A549 treated with dexamethasone at 1 μM for 4 hours (cell line): ENCODE measurements at places on chromosomes 7 and 10. TPM values are rescaled to one million over a fixed set of nuclear protein-coding genes. Genes with fewer than 3 reads are reported as not detected.

The VWA2 gene
- total RNA-seq: 0.05 to 0.06 TPM (median 0.06 TPM) in 3 of 5 replicates, not detected in the others

The GSTO2 gene
- 1.7 to 2.4 TPM (median 1.9 TPM) in 5 replicates for total RNA-seq

The CLCN1 gene
- 0.03 to 0.06 TPM (median 0.05 TPM) in 3 of 5 replicates, not detected in the others for total RNA-seq

The ZNF239 gene
- 2.0 to 2.4 TPM (median 2.1 TPM) in 5 replicates for total RNA-seq

The AOC1 gene
- 0.08 TPM in 1 of 5 replicates, not detected in the others for total RNA-seq

The CC2D2B gene
- total RNA-seq: 0.14 to 0.46 TPM (median 0.40 TPM) in 4 of 5 replicates, not detected in the other

The DOCK4 gene
- 5.5 to 10.1 TPM (median 7.4 TPM) in 5 replicates for total RNA-seq

The PIK3CG gene
- total RNA-seq: not detected in 5 replicates

The ARHGAP22 gene
- total RNA-seq: 3.1 to 4.3 TPM (median 3.5 TPM) in 5 replicates

The MNX1 gene
- 2.8 to 4.8 TPM (median 4.2 TPM) in 5 replicates for total RNA-seq

The SLC4A2 gene
- 161 to 286 TPM (median 257 TPM) in 5 replicates for total RNA-seq

The H2AZ2 gene
- total RNA-seq: 206 to 252 TPM (median 239 TPM) in 5 replicates

The MICALL2 gene
- total RNA-seq: 12.1 to 22.7 TPM (median 20.7 TPM) in 5 replicates

The SPDYE6 gene
- total RNA-seq: not detected in 5 replicates

The NKX2-3 gene
- total RNA-seq: 0.05 TPM in 2 of 5 replicates, not detected in the others

The TAS2R3 gene
- total RNA-seq: 0.10 TPM in 1 of 5 replicates, not detected in the others

The MBLAC1 gene
- total RNA-seq: 1.8 to 2.7 TPM (median 2.5 TPM) in 5 replicates

The TMEM236 gene
- 0.04 to 0.05 TPM (median 0.05 TPM) in 3 of 5 replicates, not detected in the others for total RNA-seq

The ELAPOR2 gene
- 0.01 to 0.15 TPM (median 0.12 TPM) in 5 replicates for total RNA-seq

The CCDC146 gene
- 0.40 to 0.88 TPM (median 0.60 TPM) in 5 replicates for total RNA-seq

The EGFR gene
- 94.3 to 141 TPM (median 116 TPM) in 5 replicates for total RNA-seq

The DNAJC12 gene
- 37.8 to 66.0 TPM (median 44.4 TPM) in 5 replicates for total RNA-seq

The HOXA1 gene
- 2.6 to 3.8 TPM (median 3.6 TPM) in 5 replicates for total RNA-seq

The MTURN gene
- total RNA-seq: 4.8 to 6.8 TPM (median 5.7 TPM) in 5 replicates

The GRID2IP gene
- 0.05 TPM in 1 of 5 replicates, not detected in the others for total RNA-seq

The MBL2 gene
- total RNA-seq: not detected in 5 replicates

The EPHA1 gene
- total RNA-seq: 0.13 to 0.14 TPM in 2 of 5 replicates, not detected in the others

The CNPY1 gene
- not detected in 5 replicates for total RNA-seq

The MACC1 gene
- not detected in 5 replicates for total RNA-seq

The HOXA10 gene
- 6.9 to 8.3 TPM (median 7.2 TPM) in 5 replicates for total RNA-seq

The PFKP gene
- 458 to 628 TPM (median 588 TPM) in 5 replicates for total RNA-seq

The SFTPD gene
- 0.14 to 0.35 TPM (median 0.28 TPM) in 5 replicates for total RNA-seq

The DRGX gene
- total RNA-seq: 0.05 TPM in 2 of 5 replicates, not detected in the others

The ETV1 gene
- total RNA-seq: 1.6 to 2.4 TPM (median 2.3 TPM) in 5 replicates

The UNC5B gene
- total RNA-seq: 2.8 to 5.0 TPM (median 4.7 TPM) in 5 replicates

The PTTG1IP2 gene
- not detected in 5 replicates for total RNA-seq

The SOSTDC1 gene
- not detected in 5 replicates for total RNA-seq

The EPO gene
- 0.06 TPM in 1 of 5 replicates, not detected in the others for total RNA-seq

The FAM149B1 gene
- total RNA-seq: 7.0 to 8.6 TPM (median 7.3 TPM) in 5 replicates

The FOXI2 gene
- total RNA-seq: not detected in 5 replicates

The CUTC gene
- total RNA-seq: 30.4 to 34.4 TPM (median 32.6 TPM) in 5 replicates

The INHBA gene
- 0.21 to 0.53 TPM (median 0.39 TPM) in 5 replicates for total RNA-seq

The FGL2 gene
- total RNA-seq: not detected in 5 replicates

The PNLIPRP2 gene
- 0.09 to 0.11 TPM in 2 of 5 replicates, not detected in the others for total RNA-seq

The TMEM176B gene
- total RNA-seq: 0.12 to 0.22 TPM (median 0.14 TPM) in 3 of 5 replicates, not detected in the others

The NME8 gene
- total RNA-seq: not detected in 5 replicates

The CYCS gene
- 182 to 292 TPM (median 214 TPM) in 5 replicates for total RNA-seq

The TEX36 gene
- not detected in 5 replicates for total RNA-seq
